Frontal cortex (tissue), 4 donors: ENCODE measurements at places on chromosomes 12 and 14. TPM values are rescaled to one million over a fixed set of nuclear protein-coding genes. Genes with fewer than 3 reads are reported as not detected.

- no peak for DNase-seq
Observed at GRCh38 chr12:12015073-12015685, 55.6 kb upstream of the BCL2L14 start.

- no peak for DNase-seq
Observed at GRCh38 chr12:104698871-104699270, 242.1 kb downstream of the CHST11 start.

DNA sequence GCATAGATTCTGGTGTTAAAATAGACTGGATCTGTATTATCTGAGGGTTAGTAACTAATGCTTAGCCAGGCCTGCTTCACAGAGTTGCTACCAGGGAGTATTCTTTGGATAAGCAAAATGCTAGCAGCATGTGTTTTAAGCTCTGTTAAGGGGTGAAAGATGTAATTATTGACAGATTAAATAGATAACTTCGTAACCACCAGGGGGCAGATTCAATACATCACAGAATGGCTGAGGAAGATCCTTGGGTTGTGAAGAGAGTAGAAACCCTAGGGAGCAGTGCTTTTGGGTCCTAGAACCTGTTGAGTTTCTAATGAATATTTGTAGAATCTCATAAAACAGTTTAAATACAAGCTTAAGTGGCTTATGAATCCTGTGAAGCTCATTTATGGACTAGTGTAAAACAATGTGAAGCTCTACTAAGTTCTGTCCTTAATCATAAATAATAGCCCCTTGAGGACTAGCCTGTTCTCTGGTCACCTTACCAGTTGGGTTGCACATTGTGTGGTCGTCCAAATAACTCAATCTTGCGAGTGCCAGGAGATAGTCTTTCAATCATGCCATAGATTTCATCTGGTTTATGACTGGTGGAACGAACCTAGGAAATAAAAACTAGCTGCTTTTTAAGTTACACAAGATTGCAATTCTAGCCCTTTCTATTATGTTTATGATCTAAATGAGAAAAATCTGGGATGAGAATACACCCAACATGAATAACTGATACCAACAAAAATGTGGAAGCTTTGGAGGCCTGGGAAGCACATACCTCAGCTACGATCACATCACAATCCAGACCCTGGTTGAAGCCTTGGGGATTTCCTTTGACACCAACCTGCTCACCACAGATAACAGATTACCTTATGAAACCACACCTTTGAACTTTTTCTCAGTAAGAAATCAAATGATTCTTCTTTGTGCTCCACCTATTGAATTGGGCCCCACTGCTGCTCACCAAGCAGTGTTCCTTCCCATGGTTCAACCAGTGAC is 12.3 kb downstream of the METTL3 start:
- DNase-seq: peak; percentile 26

GRCh38 chr14:31492759-31493498 is 5.1 kb upstream of the GPR33 start:
- no peak for DNase-seq

DNA sequence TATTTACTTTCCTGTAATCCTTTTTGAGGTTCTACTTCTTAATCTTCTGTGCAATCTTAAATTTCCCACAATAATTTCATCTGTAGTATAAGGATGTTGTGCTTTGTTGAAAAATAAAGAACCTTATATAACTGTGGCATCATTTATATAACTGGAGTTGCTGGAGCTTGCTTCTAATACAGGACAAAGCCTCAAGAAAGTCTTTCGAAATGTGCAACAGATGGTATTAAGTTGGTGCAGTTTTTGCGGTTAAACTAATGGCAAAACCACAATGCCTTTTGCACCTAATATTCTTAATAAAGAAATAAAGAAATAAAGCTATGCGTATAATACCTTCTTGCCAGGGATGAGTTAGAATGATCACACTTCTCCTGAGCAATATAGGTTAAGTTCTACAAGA is 180.0 kb downstream of the KITLG start:
- DNase-seq: no peak

DNA sequence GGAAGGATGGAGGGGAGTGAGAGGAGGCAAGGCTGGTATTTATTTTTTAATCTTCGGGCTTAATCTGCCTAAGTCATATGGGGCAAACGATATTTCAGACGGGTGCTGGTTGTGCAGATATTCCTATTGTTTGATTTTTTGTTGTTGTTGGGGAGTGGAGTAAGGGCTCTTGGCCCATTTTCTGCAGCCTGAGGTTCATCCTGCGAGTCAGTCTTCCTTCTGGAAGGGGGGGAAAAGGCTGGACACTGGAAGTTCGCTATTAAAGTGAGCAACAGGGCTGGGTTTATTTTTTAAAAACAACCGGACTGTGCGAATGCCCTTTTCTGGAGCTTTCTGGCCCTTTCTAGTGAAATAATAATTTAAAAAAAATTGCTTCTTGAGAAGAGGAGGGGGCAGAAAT is 2.3 kb downstream of the NRXN3 start:
- DNase-seq: no peak

DNA sequence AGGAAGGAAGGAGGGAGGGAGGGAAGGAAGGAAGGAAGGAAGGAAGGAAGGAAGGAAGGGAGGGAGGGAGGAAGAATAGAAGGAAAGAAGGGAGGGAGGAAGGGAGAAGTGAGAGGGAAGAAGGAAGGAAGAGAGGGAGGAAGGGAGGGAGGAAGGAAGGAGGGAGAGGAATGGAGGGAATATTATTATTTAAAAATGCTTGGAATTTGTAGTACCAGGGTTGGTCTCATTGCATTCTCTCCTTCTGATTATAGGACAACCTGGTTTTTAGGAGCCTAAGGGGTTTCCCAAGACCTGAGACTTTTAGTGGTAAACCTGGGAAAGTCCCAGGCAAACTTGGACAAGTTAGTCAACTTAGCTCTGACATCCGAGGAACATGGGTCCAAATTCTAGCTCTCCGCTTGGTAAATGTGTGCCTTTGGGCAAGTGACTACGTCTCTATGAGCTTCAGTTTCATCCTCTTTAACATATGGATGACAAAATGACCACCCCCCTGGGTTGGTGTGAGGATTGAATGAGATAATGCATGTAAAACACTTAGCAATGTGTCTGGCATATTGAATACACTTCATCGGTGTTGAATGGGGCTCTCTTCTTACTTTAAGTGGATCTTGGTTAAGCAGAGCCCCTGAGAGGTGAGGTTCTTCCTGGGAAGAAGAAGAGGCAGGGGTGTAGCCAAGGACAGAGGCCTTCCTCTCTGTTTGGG is 690.7 kb upstream of the TBX3 start:
- DNase-seq: no peak

DNA sequence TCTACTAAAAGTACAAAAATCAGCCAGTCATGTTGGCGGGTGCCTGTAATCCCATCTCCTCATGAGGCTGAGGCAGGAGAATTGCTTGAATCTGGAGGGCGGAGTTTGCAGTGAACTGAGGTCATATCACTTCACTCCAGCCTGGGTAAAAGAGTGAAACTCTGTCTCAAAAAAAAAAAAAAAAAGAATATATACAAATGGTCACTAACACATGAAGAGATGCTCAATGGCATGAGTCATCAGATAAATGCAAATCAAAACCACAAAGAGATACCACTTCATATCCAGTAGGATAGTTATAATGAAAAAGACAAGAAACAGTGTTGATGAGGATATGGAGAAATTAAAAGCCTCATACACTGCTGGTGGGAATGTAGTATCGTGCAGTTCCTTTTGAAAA is 33.6 kb upstream of the METAP2 start:
- no peak for DNase-seq

DNA sequence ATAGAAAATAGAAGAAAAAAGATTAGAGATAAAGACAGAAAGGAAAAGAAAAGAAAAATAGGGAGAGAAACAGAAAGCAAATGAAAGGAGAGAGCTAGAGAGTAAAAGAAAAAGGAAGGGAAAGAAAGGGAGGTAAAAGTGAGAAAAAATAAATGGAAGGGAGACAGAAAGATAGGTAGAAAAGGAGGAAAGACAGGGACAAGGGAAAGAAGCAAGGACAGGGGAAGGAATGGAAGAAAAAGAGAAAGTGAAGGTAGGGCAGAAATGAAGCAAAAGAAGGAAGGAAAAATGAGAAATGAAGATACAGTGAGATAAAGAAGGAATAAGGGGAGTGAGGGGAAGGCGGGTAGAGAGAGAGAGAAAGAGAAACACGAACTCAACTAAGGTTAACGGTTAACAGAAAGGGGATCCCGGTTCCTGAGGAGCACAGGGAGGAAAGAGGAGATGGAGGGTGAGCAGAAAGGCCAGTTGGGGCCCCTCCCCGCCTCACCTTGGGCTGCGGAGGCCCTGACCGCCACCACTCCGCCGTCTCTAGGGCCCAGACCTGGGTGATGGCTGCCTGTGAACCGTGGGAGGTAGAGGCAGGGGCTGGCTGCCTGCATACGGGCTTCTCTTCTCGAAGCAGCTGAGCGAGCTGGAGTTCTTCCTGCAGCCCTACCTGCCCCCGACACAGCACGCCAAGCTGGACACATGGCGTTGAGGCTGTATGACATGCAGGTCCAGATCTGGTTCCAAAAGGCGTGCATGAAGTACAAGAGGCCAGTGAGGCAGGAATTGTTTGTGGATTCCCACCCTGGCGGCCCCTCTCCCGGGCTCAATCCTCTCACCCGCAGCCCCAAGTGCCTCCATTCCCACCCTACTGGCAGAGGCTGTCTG is 59.5 kb downstream of the SMUG1 start:
- DNase-seq: no peak

GRCh38 chr12:70288817-70289216 is 45.6 kb downstream of the CNOT2 start:
- DNase-seq: no peak

DNA sequence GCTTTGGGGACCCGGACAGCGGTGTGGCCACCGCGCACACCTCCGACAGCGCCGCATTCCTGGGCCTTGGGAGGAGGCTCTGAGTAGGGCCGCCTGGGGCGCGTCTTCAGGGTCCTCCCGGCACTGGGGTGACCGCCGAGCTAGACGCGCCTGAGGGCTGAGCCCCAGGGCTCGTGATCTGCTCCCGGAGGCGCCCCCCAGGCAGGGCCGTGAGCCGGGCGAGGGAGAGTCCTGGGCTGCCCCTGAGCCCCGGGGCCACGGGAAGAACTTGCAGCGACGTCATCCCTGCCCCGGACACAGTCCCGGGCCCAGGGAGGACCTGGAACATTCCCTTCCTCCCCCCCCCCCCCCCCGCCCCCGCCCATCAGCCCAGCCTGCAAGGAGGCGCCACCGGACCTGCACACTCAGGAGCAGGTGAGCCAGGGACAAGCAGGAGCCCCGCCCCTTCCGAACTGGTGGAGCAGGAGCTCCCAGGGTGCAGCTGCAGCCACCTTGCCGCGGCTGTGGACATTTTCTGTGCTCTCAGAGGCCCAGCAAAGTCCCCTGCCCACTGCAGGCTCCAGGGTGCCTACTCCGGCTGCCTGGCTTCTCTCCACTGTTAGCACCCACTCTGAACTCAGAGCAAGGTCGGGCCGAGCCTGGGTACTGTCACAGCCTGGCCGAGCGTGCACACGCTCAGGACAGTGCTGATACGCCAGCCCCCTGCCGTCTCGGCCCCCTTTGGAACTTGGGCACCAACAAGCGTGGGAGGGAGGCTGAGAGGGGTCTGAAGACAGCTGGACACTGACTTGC is 50.7 kb downstream of the A2M start:
- DNase-seq: peak; percentile 65

- no peak for DNase-seq
Observed at GRCh38 chr12:70962226-70962794, 41.8 kb upstream of the PTPRR start.

DNA sequence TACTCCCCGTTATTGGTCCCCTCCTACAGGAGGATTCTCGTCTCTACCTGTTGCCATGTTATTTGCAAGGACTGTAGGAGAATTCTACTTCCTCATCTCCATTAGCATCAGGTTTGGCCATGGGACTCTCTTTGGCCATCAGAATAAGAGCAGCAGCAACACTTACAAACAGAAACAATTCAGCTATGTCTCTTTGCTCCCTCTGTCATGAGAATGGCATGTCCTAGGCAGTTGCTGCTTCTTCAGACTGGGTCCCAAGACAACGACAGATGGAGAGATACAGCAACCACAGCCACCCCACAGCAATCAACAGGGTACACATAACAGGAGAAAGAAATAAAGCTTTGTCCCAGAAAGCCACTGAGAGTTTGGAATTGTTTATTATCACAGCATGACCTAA is 19.7 kb downstream of the SLC41A2 start:
- DNase-seq: no peak

- no peak for DNase-seq
Observed at GRCh38 chr14:71574976-71575375, 357.3 kb upstream of the RGS6 start.

- DNase-seq: no peak
Observed at GRCh38 chr12:54680374-54680773, 32.2 kb upstream of the DCD start.

- DNase-seq: no peak
Observed at GRCh38 chr12:129294868-129295267, 441.6 kb downstream of the GLT1D1 start.

- no peak for DNase-seq
Observed at GRCh38 chr14:68956724-68957123, 22.4 kb downstream of the ACTN1 start.

- no peak for DNase-seq
Observed at GRCh38 chr12:79067977-79068376, 203.4 kb downstream of the SYT1 start.

- DNase-seq: no peak
Observed at GRCh38 chr12:56775638-56776037, 12.5 kb downstream of the HSD17B6 start.

Gene AKAP6
- total RNA-seq: 102 TPM

Gene TEP1
- total RNA-seq: 3.3 TPM

Gene PCBP2
- total RNA-seq: 157 TPM

Gene PCED1B
- 0.41 TPM for total RNA-seq

Gene MYH6
- total RNA-seq: not detected
